Activated CD8-positive, alpha-beta T cell treated with anti-CD3 and anti-CD28 coated beads for 36 hours (primary cell): ENCODE measurements at places on chromosomes 4 and X. TPM values are rescaled to one million over a fixed set of nuclear protein-coding genes. Genes with fewer than 3 reads are reported as not detected.

The GPR143 gene
- total RNA-seq = not detected

The PNMA5 gene
- total RNA-seq = not detected

The TRAM1L1 gene
- total RNA-seq = not detected

GRCh38 chr4:93983140-93983539, 154.6 kb downstream of the ATOH1 start:
- DNase-seq = no peak

GRCh38 chr4:2320152-2320551, 58.2 kb upstream of the MXD4 start:
- DNase-seq = no peak
